ENCODE measurements at places on chromosomes 7 and 10.

- DNase-seq, result no peak
These were observed 128.5 kb upstream of the PFKP start for GRCh38 chr10:2938869-2939268.

GRCh38 chr7:100570954-100571828, 2.5 kb downstream of the SAP25 start:
- DNase-seq, result no peak

DNA sequence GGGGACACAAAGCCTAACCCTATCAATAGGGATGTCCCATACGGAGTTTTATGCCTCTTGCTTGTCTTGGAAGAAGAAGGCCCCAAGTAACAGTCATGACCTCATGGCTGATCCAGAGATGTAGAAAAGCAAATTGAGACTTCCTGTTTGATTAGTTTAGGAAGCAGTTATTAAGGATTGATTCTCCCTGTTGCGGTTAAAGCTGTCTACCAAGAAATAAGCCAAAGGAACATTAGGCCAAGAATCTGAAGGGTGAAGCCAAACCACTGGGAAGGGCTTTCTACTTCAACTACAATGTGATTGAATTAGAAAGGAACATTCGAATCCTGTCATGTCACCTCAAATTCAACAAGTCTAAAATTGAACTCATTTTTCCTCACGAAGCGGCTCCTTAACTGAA, 60.5 kb upstream of the AGBL3 start:
- no peak for DNase-seq

DNA sequence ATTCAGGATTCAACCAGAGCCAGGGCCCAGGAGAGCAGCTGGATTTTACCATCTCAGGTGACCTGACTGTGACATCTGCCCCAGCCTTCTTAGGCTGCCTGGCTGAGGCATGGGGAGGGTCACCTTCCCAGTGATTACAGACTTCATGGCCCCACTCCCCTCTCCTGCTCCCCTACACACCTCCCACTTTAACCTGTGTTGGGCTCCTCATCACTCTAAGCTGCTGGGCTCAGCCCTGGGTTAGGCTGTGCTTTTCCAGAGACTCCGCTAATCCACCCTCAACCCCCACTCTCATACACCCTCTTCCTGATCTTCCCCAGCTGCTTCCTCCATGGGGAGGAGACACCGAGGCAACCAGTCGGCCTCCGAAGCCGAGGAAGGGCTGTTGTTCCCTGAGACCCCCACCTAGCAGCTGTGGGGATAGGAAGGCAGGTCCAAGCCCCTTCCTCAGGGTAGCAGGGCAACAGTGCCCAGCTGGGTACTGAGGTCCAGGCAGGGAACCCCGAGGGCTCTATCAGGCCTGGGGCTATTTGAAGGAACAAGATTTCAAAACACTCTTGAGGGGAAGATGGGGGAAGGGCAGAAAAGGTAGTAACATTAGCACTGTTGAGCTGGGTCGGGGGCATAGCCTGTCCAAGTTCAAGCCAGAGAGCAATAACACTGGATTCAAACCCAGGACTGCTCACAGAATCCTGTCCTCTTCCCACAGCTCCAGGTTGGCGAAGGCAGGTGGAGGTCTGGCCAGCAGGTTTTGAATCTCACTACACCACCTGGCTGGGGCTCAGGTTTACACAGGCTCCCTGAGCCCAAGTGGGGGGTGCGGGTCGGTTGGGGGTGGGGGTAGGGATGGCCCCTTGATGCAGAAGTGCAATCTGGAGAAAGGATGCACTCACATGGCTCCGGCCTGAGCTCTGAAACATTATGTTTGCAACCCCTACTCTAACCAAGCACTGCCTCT, 1.8 kb downstream of the IMPDH1 start:
- no peak for DNase-seq

DNA sequence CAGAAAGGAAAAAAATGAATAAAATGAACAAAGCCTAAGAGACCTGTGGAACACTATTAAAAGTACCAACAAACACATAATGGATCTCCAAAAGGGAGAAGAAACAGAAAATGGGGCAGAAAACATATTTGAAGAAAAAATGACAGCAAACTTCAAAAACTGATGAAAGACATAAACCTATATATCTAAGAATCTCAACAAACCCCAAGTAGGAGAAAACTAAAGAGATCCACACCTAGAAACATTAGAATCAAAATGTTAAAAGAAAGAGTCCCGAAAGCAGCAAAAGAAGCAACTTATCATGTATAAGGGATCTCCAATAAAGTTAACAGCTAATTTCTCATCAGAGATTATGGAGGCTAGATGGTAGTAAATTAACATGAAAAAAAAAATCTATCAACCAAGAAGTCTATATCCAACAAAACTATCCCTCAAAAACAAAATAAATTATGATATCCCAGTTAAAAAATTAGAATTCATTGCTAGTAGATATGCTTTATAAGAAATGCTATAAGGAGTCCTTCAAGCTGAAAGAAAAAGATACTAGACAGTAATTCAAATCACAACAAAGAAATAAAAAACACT, 68.0 kb downstream of the DNAJC1 start:
- no peak for DNase-seq

- no peak for DNase-seq
These were observed 129.5 kb upstream of the PCGF5 start for GRCh38 chr10:91090761-91091529.

- no peak for DNase-seq
These were observed 445.4 kb downstream of the TFEC start for GRCh38 chr7:115585015-115585718.

DNA sequence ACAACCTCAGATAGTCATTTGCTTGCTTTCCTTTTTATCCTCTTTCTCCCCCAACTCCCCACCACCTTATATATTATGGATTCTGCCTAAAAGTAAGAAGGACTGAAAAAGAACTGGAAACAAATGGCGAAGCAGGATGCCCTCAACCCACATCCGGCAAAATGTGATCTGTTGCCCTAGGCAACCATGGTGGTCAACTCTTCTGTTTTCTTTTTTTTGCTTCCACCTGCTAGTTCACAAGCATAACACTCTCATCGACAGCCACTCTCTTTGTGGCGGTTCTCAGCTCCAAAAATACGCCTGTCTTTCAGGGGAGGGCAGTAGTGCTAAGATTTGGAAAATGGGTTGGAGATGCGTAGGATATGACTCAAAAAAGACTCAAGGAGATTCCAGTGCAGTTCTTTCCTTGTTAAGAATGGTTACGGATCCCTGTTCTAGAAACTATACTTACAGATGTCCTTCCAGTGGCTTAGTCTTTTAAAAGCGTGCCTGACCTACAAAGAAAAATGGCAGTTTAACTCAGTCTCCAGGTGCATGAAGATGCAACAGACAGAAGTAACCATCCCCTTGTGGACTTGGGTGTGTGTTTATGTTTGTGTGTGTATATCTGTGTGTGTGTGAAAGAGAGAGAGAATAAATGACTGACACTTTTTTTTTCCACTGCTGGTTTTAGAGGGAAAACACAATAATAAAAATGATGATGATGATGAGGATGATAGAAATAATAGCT, 10.7 kb downstream of the APBB1IP start:
- peak; percentile 40 for DNase-seq

DNA sequence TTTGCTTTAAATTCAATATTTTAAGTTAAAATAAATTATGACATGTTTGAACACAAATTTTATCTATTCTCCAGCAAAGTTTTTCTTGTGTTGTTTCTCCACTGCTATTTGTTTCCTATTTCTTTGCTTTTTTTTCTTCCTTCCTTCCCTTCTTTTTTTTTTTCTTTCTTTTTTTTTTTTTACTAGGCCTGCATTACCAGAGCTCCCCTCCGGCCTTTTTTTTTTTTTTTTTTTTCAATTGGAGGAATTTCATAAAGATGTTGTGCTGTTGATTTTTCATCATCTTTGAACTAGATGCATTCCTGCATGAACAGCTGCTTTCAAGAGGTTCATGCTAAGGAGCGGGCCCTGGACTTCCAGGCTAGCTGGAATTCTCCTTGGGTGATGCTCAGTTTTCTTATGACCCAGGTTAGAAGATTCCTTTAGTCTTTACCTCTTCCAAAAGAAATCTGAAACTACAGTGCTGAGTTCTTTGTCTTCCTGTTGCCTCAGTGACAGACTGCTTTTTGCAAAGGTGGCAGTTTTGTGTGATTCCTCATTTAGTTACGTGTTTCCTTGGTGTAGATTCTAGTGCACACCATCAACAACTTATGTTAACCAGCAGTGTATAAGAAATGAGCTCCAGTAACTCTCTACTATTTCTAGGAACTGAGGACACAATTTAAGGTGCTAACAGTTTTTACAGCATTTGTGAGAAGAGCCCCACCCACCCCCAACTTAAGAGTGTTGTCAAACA, 4.8 kb upstream of the CAMK1D start:
- DNase-seq, result no peak

- DNase-seq, result no peak
These were observed 96.7 kb downstream of the SFMBT2 start for GRCh38 chr10:7314170-7314569.

GRCh38 chr10:49144058-49144720, 10.4 kb upstream of the FAM170B start:
- no peak for DNase-seq

GRCh38 chr10:12455766-12456165, 106.4 kb downstream of the CAMK1D start:
- DNase-seq, result no peak

DNA sequence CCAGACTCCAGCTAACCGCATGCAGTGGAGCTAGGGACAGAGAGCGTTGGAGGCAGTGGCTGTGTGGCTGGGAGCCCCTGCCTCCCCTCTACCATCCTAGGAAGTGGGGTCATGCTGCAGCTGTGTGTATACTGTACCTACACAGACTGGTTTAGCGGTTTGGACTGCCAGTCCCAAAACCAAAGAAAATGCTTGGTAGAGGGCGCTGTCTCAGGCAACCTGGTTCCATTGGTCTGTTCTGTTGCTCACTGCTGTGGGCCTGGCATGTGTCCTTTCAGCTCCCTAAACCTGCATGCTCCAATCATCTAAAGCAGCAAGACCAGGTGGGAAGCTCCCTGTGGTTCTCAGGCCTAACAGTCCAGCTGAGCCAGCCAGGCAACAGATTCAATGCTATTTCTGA, 4.5 kb downstream of the RBP4 start:
- DNase-seq, result no peak

GRCh38 chr10:76206797-76207352, 775.5 kb downstream of the LRMDA start:
- DNase-seq, result no peak

DNA sequence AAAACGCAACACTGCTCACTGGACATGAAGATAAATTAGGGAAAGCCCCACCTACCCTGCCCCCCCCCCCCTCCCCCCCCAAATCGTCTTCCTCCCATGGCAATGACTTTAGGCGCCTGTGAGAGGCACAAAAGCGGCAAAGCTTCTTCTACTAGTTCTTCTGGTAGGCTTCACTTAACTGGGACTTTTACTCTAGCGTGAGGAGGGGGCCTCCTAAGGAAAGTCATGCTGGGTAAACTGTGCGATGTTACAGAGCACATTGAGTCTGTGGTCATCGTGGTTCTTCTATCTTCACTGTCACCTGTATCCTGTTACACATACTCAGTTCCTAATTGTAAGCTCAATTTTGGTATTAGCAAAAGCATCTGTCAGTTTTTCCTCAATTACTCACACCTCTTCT, 25.1 kb downstream of the HSPB1 start:
- no peak for DNase-seq

- DNase-seq, result no peak
These were observed 480 bp downstream of the MNX1 start for GRCh38 chr7:157009778-157010587.

- no peak for DNase-seq
These were observed 122.0 kb downstream of the PLCE1 start for GRCh38 chr10:94115725-94116124.

- no peak for DNase-seq
These were observed 57.4 kb downstream of the MAP3K8 start for GRCh38 chr10:30491204-30491915.

DNA sequence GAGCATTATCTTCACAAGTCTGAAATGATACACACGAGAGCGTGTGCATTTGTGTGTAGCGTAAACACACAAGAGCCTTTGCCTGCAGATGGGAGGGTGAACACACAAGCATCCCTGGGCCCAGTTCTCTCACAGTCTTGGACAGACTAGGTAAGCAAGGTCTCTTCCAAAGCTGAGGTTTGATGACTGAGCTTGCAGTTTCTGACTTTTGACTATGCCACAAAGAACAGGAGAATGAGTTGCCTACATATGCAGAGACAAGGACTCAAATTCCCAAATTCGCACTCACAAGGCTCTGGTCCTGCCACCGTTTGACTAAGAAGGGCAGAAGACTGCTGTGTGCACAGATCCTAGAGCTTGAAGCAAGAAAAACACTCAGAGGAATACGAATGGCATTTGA, 55.8 kb downstream of the FAM53B start:
- DNase-seq, result no peak

- no peak for DNase-seq
These were observed 5.0 kb downstream of the PDZD8 start for GRCh38 chr10:117370205-117370604.

- no peak for DNase-seq
These were observed 23.1 kb downstream of the AGAP3 start for GRCh38 chr7:151109094-151110048.

GRCh38 chr7:99272476-99273045, at the start of gene MYH16:
Gene MYH16 (plus strand): TSS chr7:99272839.
- DNase-seq, result no peak

DNA sequence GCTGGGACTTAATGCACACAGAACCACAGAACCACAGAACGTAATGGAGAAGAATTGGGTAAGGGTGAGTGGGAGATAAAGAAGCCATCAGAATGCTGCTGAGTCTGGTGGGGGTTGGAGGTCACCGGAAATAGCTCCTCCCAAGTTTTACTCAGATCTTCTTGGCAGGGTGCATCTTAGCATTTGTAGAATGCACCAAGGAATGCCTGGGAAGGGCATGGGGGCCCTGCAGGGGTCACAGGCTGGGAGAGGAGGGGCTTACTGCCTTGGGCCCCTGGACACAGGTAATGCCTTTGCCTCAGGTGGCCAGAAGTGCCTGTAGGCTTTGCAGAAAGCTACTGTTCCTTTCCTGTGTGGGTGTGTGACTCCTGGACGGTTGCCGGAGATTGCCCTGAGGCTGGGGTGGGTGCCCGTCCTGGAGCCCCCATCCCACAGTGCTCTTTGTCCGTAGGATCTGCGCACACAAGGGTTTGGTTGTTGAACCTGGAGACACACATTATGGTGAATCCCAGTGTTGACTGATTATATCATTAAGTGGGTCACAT, 55.1 kb downstream of the MGMT start:
- no peak for DNase-seq

DNA sequence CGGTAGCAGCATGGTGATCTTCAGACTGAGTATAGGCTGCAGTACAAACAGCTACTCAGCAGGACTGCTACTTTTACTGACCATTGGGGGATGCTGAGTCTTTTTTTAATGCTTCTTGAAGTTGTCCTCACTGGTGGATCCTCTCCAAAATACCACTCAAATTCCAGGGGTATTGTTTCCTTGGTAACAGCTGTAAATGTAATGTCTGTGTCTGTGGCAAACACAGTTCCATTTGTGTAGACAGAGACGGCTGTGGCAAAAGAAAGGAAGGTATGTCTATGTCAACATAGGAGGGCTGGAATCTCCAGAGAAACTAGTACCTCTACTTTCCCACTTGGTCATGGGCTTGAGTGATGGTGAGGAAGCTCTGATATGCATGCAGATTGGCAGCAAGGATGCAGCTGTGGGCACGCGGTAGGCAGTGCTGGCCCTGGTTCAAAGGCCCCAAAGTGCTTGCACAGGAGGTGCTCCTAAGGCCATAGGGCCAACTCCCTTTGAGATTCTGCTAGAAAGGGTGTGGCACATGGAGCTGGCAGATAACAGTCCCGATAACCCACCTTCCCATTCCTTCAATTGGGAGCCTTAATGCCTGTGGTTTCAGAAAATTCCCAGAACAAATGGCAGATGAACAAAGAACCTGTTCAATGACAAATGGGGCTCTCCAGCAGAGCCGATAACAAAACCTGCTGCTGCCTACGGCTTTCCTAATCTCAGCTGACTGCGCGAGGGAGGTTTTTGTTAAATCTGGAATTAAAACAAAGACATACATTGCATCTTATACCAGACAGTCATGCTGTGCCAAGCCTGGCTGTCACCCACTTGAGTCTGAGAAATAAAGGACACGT, 43.0 kb downstream of the PKD1L1 start:
- no peak for DNase-seq

Data from stimulated activated CD8-positive, alpha-beta memory T cell treated with anti-CD3 and anti-CD28 coated beads, Interleukin-4, amount 100 ng/mL, for 4 hours (primary cell).